ENCODE measurements at places on chromosomes 1 and 21.

DNA sequence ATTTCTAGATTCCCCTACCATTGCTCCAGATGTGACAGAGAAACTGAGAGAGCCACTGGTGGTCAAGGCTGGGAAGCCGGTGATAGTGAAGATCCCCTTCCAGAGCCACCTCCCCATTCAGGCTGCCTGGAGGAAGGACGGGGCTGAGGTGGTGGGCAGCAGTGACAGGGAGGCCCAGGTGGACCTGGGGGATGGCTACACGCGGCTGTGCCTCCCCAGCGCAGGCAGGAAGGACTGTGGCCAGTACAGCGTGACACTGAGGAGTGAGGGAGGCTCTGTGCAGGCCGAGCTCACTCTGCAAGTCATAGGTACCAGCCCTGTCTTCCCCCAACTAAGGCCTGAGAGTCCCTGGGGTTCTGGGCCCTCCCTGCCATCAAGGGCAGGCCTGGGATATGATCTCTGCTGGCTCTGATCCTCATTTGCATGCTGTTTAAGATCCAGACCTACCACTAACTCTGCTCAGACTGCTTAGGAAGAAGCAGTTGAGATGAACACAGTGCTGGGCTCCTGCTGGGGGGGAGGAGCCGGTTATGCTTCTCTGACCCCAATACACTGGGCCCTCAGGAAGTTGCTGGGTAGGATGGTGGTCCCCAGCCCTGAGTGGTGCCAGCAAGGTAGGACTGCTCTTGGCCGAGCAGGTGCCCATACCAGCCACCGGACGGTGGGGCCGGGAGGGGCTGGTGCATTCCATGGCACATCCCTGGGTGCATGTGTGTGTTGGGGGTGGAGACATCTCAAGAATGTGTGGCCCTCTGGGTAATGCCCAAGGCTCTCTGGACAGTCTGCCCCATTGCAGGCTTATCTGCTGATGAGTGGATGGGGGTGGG is 25.1 kb downstream of the IGFN1 start:
- peak; percentile 18 for DNase-seq

DNA sequence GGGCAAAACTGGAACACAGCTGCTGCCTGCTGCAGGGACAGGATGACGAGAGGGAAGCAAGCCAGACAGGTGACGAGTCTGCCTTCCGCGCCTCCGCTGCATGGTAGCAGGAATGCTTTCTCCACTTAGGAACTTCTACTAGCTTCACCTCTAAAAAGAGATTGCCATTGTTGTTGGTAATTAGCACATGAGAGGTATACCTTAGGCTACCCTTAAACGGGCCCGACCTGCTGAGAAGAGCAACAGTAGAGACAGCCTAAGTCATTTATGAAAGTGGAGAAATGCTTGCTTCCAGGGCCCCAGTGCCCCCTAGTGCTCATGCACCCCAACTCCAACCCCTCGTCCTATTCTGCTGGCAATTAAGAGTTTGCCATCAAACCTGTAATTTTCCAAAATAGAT is 96.9 kb upstream of the AKT3 start:
- DNase-seq, result no peak

DNA sequence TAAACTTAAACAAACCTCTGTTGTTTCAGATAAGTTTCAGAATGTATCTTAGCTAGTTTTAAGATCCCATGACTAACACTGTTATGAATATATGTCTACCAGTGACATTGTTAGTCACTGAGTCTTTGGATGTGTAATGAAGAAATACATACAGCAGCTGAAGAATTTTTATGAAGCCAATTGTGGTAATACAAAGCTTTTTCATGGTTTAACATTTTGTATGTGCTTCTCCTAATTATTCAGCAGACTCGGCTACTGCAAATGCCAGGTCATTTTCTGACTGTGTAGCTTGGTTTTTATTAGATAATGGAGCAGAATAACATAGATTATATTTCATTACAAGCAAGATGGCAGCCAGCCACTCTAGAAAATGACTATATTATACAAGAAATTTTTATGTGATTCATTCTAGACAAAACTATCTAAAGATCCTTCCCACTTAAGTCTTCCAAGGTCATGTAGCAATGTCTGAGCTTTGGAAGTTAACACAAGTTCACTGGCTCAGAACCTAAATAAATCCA is 147.8 kb downstream of the TNFSF18 start:
- DNase-seq, result no peak

GRCh38 chr1:197367627-197368026 is 99.6 kb downstream of the CRB1 start:
- no peak for DNase-seq

DNA sequence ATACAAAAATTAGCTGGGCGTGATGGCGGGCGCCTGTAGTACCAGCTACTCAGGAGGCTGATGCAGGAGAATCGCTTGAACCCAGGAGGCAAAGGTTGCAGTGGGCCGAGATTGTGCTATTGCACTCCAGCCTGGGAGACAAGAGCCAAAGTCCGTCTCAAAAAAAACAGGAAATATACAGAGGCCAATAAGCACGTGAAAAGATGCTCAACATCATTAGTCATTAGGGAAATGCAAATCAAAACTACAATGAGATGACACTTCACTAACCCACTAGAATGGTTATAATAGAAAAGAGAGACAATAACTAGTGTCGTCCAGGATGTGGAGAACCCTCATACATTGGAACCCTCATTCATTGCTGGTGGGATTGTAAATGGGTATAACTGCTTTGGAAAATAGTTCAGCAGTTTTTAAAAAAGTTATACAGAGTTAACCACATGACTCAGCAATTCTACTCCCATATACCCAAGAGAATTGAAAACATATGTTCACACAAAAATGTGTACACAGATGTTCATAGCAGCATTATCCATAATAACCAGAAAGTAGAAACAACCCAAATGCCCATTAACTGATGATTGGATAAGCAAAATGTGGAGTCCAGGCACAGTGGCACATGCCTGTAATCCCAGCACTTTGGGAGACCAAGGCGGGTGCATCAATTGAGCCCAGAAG is 6.4 kb upstream of the E2F2 start:
- no peak for DNase-seq

DNA sequence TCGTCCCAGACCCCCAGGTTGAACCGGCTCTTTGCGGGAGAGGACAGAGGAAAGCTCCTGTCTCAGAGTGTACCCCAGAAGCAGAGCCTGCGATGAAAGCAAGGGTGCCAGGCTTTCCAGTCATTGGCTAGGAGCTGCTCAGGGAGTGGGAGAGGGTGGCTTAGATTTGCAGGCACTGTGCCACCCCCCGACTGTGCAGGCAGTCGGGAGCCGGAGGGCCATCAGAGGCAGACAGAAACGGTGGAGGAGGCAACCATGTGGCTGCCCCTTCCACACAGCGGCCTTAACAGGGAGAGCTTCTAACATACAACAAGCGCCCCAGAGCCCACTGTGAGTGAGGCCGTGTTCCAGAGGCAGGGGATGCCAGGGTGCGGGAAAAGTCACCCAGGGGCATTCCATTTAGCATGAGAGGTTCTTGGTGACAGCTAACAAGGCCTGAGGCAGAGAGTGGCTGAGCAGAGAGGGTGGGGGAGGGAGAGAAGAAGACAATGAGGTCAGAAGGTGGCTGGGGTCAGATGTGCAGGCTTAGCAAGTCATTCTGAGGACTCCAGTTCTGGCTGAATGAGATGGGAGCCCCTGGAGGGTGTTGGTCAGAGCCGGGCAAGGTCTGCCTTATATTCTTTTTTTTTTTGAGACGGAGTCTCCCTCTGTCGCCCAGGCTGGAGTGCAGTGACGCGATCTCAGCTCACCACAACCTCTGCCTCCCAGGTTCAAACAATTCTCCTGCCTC is 9.5 kb upstream of the C1orf167 start:
- no peak for DNase-seq

GRCh38 chr1:80436851-80437250 is 1363.9 kb upstream of the ADGRL2 start:
- no peak for DNase-seq

DNA sequence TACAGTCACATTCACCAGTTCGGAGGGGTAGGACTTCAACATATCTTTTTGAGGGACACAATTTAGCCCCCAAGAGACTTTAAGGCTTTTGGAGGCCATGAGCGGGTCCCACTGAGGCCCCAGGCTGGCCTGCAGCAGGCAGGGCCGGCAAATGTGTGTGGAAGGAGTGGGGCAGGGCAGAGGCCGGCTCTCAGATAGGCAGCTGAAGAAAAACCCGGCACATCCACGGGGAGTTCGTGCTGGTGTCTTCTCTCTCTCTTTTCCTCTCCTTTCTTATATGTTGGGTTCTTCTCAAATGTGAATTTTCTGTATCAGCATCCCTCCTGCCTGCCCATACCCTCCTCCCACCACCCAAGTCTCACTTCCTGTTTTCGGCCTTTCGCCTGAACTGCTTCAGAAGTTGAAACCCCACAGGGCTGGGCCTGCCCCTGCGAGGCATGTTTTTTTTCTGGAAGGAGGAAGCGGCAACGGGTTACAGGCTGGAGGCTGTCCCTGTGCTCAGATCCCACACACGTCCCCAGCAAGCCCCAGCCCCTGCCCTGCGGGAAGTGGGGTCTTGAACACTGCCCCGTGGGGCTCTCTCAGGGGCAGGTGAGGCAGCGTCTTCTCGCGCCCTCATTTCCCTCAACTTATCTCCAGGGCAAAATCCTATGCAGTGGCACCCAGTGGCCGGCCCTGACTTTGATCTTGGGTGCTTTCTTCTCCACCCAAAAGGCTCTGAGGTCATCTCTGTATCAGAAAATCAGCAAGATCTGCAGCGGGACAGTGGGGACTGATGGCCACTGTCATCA is 9.7 kb upstream of the UMODL1 start:
- peak; percentile 57 for DNase-seq

GRCh38 chr21:24658026-24658425 is 949.3 kb downstream of the MRPL39 start:
- DNase-seq, result no peak

GRCh38 chr1:219790834-219791615 is 137.3 kb downstream of the SLC30A10 start:
- DNase-seq, result no peak

- DNase-seq, result no peak
Measured at GRCh38 chr1:88488237-88488636, 195.8 kb upstream of the PKN2 start.

GRCh38 chr1:234140388-234140787 is 232.9 kb upstream of the COA6 start:
- no peak for DNase-seq

- no peak for DNase-seq
Measured at GRCh38 chr1:156648951-156649350, 7.0 kb downstream of the BCAN start.

- DNase-seq, result no peak
Measured at GRCh38 chr1:11481019-11481418, 2.1 kb downstream of the DISP3 start.

DNA sequence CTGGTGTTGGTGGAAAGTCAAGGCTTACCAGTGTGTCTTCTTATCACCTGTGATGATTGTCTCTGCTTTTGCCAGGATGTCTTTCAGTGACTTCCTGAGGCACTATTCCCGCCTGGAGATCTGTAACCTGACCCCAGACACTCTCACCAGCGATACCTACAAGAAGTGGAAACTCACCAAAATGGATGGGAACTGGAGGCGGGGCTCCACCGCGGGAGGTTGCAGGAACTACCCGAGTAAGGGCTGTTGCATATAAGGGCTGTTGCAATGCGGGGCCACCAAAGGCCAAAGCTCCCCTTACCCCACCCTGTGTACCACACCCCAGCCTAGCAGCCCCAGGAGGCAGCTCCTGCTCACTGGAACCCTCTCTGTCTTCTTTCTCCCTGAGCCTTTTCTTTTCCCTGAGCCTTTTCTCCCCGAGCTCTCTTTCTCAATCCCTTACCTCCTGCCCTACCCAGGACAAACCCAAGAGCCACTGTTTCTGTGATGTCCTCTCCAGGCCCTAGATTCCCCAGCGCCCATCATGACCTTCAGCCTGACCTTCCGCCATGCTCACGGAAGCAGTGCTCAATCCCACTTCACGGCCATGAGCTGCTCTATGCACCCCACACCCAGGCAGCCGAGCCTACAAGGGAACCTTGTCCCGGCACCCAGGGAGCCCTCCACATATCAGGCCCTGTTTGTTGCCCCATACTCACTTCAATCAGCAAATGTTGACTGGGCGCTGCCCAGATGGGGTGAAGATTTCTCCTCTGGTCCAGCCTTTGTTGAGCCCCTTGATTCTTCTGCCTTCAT is 40.6 kb downstream of the CAPN2 start:
- no peak for DNase-seq

DNA sequence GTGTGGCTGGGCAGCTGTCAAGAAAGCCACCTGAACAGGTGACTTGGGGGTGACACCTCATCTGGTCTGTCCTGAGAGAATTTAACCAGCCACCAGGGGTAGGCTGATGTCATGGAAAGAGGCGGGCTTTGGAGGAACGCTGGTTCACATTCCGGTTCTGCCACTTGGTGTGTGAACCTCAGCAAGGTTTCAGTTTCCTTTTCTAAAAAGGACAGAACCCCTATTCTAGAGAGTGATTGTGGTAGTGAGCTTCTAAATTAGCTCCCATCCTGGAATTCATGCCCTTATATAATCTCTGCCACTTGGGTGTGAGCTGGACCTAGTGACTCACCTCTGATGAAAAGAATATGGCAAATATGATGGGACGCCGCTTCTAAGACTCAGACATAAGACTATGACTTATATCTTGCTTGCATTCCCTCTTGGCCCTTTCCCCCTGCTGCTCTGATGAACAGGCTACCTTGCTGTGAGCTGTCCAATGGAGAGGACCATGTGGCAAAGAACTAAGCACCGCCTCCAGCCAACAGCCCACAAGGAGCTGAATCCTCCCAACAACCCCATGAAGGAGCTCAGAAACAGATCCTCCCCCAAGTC is 332.1 kb downstream of the RRAGC start:
- DNase-seq, result peak; percentile 37

GRCh38 chr21:35428937-35429336 is 379.8 kb upstream of the RUNX1 start:
- DNase-seq, result no peak

DNA sequence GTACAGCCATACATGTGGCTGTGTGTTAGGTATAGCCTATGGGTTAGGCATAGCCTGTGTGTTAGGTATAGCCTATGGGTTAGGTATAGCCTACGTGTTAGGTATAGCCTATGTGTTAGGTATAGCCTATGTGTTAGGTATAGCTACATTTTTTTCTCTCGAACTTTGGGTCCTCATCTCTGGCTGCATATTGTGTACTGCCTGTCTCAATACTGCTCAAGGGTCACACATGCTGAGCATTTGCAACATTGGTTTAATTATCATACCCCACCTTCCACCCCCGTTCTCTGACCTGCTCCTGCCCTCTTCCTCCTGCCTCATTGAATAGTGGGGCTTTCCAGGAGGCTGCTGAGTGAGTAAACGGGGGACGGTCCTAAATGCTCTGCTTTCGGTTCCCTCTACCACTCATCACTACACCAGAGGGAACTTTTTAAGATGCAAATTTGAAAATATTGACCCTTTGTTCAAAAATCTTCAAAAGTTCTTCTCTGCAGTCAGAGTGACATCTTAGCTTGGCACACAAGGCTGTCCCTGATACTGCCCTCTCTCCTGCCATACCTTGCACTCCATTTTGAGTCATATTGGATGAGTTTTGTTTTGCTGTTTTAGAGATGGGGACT is 17.8 kb downstream of the OR2B11 start:
- no peak for DNase-seq

DNA sequence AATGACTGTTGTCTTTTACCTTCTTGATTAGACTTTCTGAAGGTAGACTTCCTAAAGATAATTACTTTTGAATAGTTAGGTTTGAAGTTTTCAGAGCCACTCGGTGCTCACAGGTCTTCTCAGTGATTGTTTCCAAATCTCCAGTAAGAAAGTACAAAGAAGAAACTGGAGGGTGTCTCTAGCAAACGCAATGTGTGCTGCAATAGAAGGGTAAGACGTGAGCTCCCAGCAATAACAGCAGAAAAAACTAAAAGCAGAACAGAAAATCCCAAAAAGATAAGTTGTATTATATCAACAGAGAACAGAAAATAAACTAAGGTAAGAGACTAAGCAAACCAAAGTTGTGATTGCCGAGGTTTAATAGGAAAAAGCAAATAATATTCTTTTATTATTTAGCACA is 1.8 kb downstream of the CTTNBP2NL start:
- DNase-seq, result no peak
